ENCODE measurements at places on chromosomes 12 and 14.

- DNase-seq, result peak; percentile 52
Observed at GRCh38 chr12:101772012-101772775, 32.9 kb upstream of the SYCP3 start.

DNA sequence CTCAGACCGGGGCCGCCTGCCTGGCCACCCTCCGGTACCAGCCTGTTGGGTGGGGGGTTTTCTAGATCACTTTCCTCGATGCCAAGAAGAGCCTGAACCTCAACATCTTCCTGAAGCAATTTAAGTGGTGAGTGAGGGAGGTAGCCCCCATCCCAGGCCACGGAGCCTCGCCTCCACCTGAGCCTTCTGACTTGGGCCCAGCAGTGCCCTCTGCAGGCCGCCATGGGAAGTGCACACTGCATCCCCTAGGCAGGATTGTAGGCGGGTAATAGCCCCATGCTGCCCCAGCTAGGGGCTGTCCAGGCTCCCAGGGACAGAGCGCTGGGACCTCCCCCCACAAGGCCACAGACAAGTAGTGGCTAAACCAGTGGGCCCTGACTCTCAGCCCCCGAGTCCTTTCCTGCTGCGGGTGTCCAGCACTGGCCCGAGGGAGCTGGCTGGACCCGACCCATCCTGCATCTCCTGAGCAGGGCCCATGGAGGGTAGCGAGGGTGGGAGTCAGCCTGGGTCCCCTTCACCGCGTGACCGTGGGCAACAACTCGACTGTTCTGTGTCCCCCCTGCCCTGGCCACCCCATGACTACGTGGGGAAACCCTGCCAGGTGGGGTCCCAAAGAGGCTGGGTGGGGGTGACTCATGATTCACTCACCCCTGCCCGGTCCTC lies 15.3 kb upstream of the ADSS1 start:
- peak; percentile 77 for DNase-seq

GRCh38 chr12:76366163-76366562 lies 17.9 kb upstream of the BBS10 start:
- DNase-seq, result peak; percentile 23

GRCh38 chr12:120856980-120857379 lies 47.2 kb downstream of the SPPL3 start:
- no peak for DNase-seq

DNA sequence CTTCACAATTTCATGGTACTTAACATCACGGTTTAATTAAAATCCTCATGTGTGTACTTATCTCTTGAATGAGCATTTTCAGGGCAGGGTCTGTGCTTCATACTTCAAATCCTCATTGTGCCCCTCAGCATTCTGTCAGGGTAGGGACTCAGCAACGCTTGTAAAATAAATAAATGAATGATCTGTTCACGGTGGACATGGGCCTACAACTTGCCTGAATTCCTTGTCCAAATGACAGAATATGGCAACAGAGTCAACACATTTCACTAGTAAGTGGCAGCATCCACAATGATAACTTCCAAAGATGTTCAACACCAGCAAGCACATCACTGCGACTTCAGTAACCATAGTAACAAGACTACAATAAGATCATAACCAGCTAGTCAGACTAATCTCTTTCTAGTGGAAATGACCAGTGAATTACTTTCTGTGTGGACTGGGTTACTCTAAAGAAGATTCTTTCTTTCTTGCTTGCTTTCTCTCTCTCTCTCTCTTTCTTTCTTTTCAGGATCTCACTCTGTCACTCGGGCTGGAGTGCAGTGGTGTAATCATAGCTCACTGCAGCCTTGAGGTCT lies 14.5 kb upstream of the GNPTAB start:
- no peak for DNase-seq

GRCh38 chr12:92438641-92439419 lies 264.0 kb upstream of the PLEKHG7 start:
- DNase-seq, result no peak

DNA sequence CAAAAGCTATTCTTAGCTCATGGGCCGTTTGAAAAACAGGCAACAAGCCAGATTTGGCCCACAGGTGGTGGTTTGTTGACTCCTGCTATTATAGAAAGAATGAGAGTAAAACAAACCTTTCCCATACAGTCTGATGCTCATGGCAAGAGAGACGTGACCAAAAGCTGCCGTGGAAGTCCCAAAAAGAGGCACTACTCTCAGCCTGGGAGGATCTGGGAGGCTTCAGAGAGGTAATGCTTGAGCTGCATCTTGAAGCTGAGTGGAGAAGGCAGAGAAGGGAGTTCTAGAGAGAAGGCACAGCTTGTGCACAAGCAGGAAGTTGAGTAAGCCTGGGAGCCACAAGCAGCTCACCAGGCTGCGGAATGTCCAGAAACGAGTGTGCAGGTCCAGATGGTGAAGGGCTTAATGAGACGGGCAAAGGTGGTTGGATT lies 9.6 kb downstream of the PLXNC1 start:
- DNase-seq, result peak; percentile 43

DNA sequence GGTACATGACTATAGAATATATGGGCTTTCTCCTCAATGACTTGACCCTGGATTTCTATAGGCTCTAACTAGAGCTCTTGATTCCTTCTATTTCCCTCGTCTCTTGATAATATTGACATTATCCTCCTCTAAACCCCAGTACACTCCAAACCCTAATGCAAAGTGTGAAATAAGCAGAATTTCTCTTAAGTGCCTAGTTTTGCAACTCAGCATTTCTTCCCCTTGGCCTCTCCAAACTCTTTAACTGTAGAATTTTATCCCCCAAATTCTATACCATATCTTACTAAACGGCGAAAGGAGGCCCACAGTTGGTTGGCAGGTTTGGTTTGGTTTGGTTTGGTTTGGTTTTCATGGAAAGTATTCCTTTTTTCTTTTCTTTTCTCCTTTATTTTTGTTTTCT lies 498.7 kb downstream of the CCER1 start:
- DNase-seq, result no peak

- DNase-seq, result no peak
Observed at GRCh38 chr14:99278836-99279235, 6.8 kb upstream of the BCL11B start.

DNA sequence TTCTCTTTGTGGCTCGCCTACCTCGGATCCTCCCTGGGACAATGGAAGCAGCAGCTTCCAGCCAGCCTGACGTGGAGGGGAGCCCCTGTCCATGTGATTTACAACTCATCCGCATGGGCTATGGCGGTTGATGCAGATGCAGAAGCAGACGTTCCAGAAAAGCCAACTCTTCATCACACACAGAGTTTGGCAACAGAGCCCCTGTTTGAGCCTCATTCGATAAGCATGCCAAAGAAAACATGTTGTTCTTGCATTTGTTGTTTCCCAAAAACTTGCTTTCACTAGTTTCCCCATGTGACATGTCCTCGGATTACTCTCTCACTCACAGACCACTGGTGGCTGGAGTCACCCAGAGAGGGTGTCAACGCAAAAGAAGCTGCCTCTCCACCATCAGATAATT lies 16.4 kb upstream of the TC2N start:
- no peak for DNase-seq

GRCh38 chr14:64201921-64202545 lies 92.1 kb downstream of the ESR2 start:
- DNase-seq, result no peak

DNA sequence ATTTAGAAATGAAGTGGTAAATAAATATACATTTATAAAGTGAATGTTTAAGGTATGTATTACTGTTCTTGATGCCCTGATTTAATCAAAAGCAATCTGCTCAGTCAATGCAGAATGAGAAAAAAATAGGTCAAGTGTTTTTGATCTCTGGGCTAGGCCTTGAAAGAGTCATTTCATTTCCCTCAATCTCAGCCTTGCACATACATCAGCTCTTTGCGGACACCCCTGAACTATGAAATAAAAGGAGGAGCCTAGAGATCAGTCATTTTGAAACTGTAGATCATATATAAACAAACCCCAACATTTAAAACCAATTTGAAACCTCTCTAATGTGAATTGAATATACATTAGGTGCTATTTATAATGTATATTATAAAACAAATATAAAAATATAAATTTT lies 42.5 kb downstream of the ATG2B start:
- peak; percentile 57 for DNase-seq

GRCh38 chr12:19665121-19665900 lies 226.0 kb downstream of the AEBP2 start:
- no peak for DNase-seq

GRCh38 chr14:55691659-55692058 lies 111.7 kb downstream of the KTN1 start:
- DNase-seq, result no peak

- no peak for DNase-seq
Observed at GRCh38 chr12:2383325-2384028, 330.7 kb downstream of the CACNA1C start.

DNA sequence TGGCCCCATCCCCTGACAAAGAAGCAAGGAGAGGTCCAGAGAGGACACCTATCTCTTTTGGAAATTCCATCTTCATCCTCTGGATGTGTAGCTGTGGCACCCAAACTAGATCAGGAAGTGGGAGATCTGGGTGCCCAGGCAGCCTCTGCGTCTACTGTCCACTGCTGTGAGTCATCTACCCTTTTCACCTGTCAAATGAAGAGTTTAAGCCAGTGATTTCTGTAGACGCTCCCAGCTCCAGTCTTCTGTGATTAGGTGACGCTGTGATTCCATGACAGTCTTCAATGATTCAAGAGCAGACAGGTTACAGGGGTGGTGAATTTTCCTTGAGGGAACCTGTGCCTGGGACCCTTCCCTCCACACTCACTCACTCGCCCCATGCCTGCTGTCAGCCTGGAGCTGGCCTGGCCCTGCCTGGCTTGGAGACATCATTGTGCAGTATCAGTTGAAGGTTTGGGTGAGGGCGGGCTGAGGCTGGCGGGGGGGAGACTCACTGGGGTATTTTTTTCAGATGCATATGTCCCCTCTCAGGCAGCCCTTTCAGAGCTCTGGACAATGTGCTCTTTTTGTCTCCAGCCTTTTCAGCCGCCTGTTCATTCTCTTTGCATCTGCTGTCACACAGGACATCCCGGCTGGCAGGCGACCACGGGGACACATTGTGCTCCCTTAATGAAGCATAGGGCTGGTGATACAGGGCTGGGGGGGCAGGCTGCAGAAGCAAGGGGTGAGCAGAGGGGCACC lies 56.8 kb upstream of the PARP11 start:
- no peak for DNase-seq

- peak; percentile 64 for DNase-seq
Observed at GRCh38 chr12:622416-622815, 40.8 kb downstream of the NINJ2 start.

DNA sequence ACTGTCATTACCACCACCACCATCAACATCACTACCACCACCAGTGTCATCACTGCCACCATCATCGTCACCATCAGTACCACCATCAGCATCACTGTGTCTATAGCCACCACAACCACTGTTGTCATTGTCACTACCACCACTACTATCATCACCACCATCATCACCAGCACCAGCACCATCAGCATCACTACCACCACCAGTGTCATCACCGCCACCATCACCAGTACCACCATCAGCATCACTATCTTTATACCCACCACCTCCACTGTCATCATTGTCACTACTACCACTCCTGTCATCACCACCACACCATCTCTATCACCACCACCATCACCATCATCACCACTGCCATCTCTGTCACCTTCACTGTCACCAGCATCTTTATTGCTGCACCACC lies 60.6 kb downstream of the BEGAIN start:
- DNase-seq, result no peak

GRCh38 chr12:49346659-49347310 lies at the start of gene DNAJC22:
TSS of gene DNAJC22 (plus strand) at chr12:49346888. CDS start at chr12:49348873, 1,985 bp downstream.
- DNase-seq, result no peak

- DNase-seq, result no peak
Observed at GRCh38 chr12:46384451-46385309, 12.1 kb upstream of the SLC38A2 start.

GRCh38 chr12:49577589-49578315 lies 9.8 kb upstream of the MCRS1 start:
- no peak for DNase-seq

GRCh38 chr12:11576104-11576503 lies 73.4 kb upstream of the ETV6 start:
- peak; percentile 43 for DNase-seq

GRCh38 chr12:98121963-98122362 lies 393.4 kb upstream of the TMPO start:
- DNase-seq, result no peak

- peak; percentile 45 for DNase-seq
Observed at GRCh38 chr14:61284001-61284400, 2.9 kb upstream of the TMEM30B start.

DNA sequence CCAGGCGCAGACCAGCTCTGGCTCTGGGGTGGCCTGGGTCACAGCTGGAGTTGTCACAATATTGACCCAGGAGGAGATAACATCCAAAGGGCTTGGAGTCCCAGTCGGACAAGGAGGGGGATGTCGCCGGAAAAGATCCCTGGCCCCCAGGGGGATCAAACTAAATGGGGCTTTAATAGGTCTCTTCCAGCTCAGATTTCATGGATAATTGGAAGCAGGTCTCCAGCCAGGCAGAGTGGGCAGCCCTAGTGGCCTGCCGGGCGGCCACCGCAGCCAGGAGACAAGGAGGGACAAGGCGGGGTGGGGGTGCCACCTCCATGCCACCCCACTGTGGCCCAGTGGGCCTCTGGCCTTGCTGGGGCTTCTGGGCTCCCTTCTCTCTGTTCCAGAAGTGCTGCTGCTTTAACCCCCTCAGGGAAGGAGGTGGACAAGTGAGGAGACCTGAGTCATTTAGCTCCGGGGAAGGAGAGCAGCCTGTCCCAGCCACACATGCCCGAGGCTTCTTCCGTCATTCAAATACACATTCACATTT lies 23.1 kb upstream of the PGF start:
- no peak for DNase-seq

GRCh38 chr14:100474196-100474595 lies 113.0 kb downstream of the BEGAIN start:
- no peak for DNase-seq

DNA sequence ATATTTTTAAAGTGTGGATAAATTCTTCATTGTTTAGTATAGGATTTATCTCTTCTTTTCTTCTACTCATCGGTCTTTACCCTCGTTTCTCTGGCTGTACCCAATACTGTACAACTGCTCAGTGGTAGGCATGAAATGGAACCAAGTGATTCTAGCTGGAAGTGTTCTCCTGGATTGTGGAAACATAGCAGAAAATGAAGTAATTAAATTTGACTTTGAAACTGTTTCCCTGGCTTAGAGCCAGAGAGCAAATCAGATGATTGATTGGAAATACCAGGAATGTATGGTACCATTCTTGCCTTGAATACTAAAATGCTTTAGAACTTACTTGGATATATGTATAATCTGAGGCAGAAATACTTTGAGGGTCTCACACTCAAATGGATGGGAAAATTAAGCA lies 292.3 kb downstream of the ERC1 start:
- no peak for DNase-seq

- no peak for DNase-seq
Observed at GRCh38 chr14:87940894-87941293, 52.1 kb downstream of the GALC start.

DNA sequence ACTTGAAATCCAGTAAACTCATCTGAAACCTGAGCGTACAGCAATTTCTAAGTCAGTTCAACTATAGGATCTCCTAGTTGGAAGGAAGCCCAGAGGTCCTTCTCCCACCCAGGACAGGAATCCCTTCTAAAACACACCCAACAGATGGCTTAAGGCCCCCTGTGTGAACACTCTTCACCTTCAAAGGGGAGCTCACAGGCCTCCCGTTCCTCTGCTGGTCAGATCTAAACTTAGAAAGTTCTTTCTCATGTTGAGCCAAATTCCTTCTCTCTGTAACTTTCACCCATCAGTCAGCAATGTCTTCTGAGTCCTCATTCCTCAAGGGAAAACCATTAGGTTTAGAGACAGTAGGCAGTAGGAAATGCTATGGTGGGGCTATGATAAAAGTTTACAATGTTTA lies 355.2 kb downstream of the PCNX1 start:
- no peak for DNase-seq

Data from activated CD4-positive, alpha-beta T cell treated with anti-CD3 and anti-CD28 coated beads, Interleukin-2, amount 50 U/mL, for 16 hours (primary cell).